Activated T-helper 1 cell treated with anti-CD3 and anti-CD28 coated beads, Interleukin-2, amount 50 U/mL, for 16 hours (primary cell): ENCODE measurements at places on chromosomes 5 and 9.

DNA sequence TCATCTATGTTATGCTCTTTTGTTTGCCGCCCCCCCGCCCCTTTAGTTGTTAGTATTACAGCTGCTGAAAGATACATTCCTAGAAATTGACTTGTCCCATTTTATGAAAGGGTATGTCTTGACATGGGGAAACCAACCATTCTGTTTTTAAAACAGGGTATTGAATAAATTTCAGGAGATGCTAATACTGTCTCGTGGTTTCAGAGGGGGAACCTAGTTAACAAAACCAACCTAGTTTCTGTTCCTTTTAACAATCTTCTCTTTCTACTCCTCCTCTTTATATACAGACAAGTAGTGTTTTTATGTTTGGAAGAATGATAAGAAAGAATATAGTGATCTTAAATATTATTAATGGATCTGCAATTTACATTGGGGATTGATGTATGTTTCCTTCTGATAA, 3.5 kb downstream of the PIP5K1B start:
- DNase-seq = no peak

- no peak for DNase-seq
Observed at GRCh38 chr9:109101810-109102209, 17.9 kb downstream of the TMEM245 start.

DNA sequence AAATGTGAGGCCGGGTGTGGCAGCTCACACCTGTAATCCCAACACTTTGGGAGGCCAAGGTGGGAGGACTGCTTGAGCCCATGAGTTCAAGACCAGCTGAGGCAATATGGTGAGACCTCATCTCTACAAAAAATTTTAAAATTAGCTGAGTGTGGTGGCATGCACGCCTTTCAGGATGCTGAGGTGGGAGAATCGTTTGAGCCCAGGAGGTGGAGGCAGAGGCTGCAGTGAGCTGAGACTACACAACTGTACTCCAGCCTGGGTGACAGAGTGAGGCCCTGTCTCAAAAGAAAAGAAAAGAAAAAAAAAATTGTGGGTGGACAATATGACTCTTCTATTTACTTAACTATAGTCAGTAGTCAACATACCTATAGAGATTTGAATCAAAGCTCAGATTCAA, 4.8 kb downstream of the CHD1 start:
- no peak for DNase-seq

DNA sequence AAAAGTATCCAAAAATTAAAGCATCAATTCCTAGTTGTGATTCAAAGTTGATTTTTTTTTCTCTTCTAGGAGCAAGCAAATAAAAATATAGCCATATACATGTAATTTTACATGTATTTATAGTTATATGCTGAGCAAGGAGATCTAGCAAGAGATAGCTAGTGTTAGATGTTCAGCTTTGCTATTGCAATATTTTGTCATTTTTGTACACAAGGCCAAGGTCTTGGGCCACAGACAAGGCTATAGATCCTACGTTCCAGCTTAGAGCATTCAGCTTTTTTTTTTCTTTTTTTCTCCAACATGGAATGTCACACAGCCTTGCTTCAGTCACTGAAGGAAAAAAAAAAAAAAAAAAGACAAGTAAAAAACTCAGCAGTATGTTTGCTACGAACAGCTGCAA, 36.8 kb downstream of the HMGCR start:
- DNase-seq = no peak

GRCh38 chr5:83724935-83725334, 4.3 kb upstream of the HAPLN1 start:
- DNase-seq = no peak

GRCh38 chr9:135139366-135139959, 52.0 kb downstream of the OLFM1 start:
- DNase-seq = no peak

- no peak for DNase-seq
Observed at GRCh38 chr5:140220032-140220697, 45.2 kb downstream of the CYSTM1 start.

DNA sequence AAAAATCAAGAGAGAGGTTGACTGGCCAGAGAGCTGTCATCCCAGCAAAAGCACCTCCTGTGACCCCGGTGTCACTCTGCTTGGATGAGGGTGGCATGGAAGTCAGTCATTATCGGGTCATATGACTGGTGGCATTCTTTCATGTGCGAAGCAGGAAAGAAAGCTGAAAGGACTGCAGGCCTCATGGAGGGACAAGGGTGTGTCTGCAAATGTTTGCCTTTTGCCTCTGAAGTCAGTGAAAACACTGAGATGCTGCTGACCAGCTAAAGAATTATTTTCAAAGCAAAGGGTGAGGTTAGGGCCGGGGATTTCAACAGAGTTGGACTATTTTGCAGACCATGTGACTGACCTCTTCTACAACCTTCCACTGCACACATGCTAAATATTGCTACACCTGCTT, 298.3 kb downstream of the CSNK1G3 start:
- DNase-seq = no peak

GRCh38 chr5:176890455-176891330, 8.5 kb downstream of the HK3 start:
- no peak for DNase-seq

DNA sequence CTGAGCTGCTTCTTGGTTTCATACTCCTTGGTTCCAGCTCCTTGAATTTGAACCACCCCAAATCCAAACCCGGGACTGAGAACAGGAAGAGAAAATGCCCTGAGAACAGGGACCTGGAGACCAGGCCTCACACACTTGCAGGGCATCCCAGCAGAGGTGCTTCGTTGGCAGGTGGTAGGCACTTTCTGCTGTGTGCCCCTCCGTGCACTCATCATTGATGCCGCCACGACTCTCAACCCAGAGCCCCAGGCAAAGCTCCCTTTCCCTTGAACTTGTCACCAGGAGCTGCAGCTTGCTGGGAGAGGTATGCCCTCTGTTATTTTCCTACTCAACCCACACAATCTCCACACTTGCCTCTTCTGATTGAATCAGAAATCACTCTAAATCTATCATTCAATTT, 217.8 kb upstream of the IRX1 start:
- DNase-seq = no peak

DNA sequence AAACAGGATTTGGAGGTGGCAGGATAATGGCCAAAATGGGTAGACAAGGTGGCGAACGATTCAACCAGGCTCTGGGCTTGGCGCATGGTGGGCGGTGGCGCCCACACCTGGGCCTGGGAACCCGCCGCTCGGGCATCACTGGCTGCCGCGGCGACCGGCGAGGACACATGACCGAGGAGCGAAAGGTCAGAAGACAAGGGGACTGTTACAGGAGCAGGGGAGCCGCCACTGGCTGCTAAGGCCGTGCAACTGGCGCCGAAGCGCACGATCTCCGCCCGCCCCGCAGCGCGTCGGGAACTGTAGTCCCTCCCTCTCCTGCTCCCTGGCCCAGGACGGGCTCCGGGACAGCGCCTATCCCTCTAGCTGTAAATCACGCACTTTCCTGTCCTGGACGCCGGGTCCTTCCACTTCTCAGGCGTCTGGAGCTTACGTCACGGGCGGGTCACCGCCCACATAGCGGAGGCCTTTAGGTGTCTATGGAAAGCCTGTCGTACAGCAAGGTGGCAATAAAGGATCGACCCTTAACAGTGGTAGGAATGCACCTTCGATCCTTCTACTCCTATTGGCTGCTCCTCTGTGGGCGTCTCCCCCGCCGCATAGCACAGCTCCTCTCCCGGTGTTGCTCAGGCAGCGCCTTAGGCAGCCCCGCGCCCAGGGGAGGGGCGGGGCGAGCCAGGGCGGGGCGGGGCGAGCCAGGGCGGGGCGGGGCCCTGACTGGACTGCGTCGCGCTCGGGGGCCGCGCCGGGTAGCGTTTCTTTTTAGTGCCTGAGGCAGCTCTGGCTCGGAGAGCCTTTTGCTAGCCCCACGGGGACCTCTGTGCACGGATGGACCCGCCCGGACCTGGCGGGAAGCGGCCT, at the start of gene ICE1:
Gene ICE1 (plus strand): TSS at position 717 of the 858 bp plus-strand sequence. CDS start 239 bp downstream, outside the sequence.
- peak; percentile 90 for DNase-seq

- DNase-seq = no peak
Observed at GRCh38 chr5:9789777-9790176, 159.6 kb upstream of the TAS2R1 start.

GRCh38 chr9:133346021-133346785, 1.7 kb downstream of the MED22 start:
- no peak for DNase-seq

DNA sequence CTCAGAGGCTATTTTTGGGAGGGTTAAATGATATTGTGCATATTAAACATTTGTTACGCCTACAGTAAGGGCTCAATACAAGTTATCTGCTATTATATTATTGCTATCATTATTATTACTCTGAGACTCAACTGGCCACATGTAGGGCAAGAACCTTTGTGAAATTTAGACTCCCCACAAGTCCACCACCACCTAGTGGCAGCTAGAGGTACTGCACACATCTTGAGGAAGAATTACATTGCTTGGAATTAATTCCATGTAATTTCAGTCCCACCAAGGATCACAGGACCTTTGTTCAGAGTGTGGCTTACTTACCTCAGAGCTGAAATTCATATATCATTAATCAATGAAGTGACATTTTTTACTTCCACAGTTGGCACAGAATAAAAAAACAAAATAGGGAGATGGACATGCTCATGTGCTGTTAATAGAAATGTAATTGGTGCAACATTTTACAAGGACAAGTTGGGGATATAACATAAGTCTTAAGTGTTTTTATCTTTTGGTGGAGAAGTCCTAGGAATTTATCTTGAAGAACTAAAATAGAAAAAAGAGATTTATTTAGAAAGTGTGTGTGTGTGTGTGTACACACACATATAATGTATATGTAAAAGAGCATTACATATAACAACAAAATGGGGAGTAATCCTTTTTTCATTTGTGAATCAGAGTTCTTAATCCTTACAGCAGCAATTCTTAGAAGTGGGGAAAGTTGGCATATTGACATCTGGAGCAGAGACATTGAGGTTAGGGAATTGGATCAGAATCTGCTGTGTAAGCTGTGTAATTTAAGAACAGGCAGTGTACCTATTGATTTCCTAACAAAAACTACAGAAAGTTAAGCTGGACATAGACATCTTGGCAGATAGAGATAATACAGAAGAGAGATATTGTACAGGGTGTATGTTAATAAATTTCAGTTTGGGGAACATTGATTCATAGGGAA, 11.2 kb downstream of the MSANTD3 start:
- peak; percentile 47 for DNase-seq

DNA sequence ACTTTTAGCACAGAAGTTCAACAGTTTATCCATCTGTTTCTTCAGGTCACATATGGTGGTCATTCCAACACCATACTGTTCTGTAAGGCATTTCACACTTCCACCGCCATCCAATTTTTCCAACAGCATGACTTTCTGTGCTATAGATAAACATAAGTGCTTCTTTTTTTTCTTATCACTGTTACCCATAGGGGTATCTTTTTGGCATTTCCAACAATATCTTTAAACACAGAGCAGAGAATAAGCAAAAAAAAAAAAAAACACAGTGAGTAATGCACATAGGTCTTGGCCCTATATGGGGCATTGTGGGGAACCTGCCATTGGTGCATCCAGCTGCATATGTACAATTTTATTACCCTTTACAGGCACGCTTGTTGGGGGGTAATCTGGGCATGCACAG, 12.2 kb upstream of the ZNF367 start:
- no peak for DNase-seq

GRCh38 chr5:84370176-84370575, 14.5 kb downstream of the EDIL3 start:
- DNase-seq = no peak
